ENCODE measurements at places on chromosomes 2 and 18. TPM values are rescaled to one million over a fixed set of nuclear protein-coding genes. Genes with fewer than 3 reads are reported as not detected.

GRCh38 chr18:67402543-67402942, 114.0 kb downstream of the DSEL start:
- no peak for DNase-seq

- DNase-seq = no peak
Observed at GRCh38 chr2:216161967-216162366, 52.8 kb downstream of the XRCC5 start.

GRCh38 chr18:48975817-48976649, 25.3 kb upstream of the SMAD7 start:
- peak; percentile 71 for DNase-seq

- no peak for DNase-seq
Observed at GRCh38 chr18:76169733-76170132, 325.3 kb downstream of the ZNF516 start.

- DNase-seq = no peak
Observed at GRCh38 chr2:32258242-32258641, 6.4 kb downstream of the NLRC4 start.

DNA sequence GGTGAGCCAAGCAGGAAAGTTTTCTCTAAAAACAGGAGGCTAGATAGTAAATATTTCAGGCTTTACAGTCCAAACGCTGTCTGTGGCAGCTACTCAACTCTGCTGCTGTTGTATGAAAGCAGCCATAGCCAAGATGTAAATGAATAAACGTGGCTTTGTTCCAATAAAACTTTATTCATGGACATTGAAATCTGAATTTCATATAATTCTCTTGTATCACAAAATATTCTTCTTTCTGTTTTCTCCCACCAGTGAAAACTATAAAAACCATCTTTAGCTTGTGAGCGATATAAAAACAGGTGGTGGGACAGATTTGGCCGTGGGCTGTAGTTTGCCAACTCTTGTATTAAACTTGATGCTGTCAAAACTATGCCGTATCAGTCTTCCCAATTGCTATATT, 333.0 kb downstream of the PTPRM start:
- DNase-seq = no peak

- no peak for DNase-seq
Observed at GRCh38 chr2:149132339-149132738, 93.8 kb downstream of the LYPD6B start.

DNA sequence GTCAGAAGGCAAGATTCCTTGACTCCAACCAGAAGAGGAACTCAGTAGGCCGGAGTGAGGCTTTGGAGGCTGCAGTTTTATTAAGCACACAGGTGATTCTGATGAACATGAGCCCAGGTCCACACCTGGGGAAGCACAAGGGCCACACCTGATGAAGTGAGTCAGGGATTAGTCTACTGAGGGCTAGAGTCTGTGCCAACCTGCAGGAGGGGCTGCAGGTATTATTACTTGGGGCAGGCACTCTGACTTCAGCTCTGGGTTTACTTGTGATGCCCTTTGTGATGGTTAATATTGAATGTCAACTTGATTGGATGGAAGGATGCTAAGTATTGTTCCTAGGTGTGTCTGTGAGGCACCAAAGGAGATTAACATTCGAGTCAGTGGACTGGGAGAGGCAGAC, 75.2 kb upstream of the ZCCHC2 start:
- DNase-seq = no peak

- no peak for DNase-seq
Observed at GRCh38 chr2:157895531-157895930, 19.4 kb upstream of the ACVR1 start.

DNA sequence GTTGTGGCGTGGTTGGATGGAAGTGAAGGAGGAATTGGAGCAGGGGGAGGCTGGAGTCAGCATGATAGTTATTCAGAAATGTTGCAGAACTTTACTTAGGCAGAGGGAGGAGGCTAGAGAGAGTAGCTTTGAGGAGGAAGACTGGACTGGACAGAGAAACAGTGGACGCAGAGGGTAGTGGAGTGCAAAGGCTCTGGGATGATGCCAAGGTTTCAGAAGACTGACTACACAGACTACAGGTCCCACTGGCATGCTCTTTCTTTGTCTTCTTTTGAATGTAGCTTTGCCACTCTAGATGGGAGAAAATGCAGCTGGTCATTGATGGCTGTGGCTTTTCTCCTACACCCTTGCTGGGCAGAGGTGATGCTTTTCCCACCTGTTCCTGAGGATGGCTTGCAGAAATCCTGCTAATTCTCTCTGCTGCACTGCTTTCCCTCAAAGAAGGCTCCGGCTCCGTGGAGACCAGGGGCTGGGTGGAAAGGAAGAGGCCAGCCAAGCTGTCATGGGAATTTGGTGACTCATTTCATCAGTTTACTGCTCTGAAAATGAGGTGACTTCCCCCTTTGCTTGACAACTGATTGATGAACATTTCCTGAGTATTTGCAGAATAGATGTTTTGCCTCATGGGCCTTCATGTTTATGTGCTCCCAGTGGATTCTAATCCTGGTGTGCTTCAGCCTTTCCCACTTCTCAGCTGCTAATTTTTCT, 42.4 kb downstream of the MEIS1 start:
- DNase-seq = peak; percentile 40

DNA sequence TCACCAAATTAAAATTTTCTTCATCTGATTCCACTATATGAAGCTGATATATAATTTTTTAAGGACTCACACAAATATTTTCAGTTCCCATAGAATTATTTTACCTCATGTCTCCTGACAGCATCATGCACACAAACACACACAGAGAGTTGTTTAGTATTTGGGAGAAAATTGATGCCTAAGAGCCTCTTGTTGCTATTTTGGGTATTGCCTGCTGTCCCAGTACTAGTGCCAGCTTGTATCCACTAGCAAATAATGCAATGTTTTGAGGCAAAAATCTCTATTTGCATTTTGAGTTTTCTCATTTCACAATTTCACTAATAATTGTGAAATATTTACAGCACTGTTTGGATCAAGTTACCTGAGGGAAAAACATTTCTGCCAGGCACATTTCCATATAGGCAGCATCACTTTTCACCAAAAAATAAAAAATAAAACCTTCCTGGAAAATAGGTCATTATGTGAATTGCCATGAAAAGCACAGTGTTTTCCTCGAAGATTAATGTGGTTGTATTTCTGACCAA, 328.2 kb downstream of the KCNJ3 start:
- no peak for DNase-seq

DNA sequence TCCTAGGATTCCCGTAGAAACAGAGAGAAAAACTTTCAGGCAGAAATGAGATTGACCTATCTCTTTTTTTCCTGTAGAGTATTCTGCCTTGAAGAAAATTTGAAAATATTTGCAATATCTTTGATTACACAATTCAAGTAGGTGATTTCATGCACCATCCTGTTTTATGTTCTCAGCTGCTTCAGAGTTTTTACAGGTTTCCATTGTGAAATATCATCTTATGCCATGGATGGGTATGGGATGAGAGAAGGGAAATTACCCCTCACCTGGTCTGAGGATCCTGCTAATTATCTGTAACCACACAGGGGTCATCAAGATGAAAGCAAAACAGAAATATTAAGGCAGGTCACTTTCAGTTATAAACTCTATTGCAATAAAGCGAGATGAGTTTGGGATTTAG, 264.8 kb downstream of the TXNL1 start:
- DNase-seq = no peak

DNA sequence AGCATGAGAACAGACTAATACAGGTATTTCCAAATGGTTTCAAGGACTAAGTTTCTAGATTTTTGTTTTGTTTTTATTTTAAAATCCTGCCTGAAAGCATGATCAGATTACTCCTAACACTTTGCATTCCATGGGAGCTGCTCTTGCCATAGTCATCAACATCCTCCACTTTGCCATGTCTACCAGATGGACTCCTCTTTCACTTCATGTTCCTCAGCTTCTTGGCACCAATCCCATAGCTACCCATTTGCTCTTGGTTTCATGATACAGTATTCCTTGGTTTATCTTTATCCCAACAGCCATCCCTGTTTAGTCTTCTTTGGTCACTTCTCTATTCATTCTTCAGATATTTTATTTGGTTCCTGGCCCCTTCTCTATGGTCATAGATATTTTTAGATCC, 154.2 kb upstream of the CCDC195 start:
- no peak for DNase-seq

GRCh38 chr2:23360571-23361125, 24.3 kb upstream of the KLHL29 start:
- no peak for DNase-seq

DNA sequence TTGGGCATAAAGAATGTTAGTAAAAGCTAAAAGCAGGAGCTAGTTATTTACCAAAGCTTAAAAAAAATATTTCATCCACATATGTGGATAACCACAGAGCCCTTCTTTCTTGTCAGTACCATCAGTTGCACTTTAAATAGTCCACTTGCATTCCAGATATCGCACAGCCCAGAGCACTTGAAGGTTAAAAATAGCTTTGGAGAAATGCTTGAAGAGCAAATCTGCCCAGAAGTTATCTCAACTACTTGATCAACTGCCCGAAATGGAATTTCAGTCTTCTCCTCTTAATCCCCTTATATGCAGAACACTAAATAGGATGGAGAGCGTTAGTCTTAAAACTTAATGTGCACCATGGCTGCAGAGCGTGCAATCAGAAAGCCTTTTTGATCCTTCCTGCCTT, 148.3 kb downstream of the PLEKHA3 start:
- DNase-seq = no peak

GRCh38 chr2:148829618-148830017, 45.4 kb upstream of the KIF5C start:
- DNase-seq = no peak

GRCh38 chr2:165901620-165902298, 51.8 kb downstream of the TTC21B start:
- no peak for DNase-seq

- peak; percentile 29 for DNase-seq
Observed at GRCh38 chr2:6181525-6181924, 489.3 kb downstream of the SOX11 start.

DNA sequence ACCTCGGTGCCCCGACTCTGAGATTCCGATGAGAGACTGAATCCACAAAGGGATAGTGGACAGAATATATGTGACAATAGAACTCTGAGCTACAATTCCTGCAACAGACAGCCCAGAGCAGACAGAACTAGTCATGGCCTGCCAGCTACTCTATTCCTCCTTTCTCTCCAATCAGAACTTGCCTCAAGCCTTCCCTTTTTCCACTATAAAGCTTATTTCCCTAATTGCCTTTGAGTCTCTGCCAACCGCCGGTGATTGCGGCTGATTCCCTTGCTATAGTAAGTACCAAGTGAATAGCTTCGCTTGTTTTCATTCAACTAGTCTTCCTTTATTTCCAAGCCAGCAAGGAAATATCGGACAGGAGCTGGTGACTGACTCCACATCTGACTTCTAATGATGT, 96.8 kb downstream of the DSC3 start:
- no peak for DNase-seq

- DNase-seq = no peak
Observed at GRCh38 chr2:97724946-97725688, 11.7 kb downstream of the ZAP70 start.

DNA sequence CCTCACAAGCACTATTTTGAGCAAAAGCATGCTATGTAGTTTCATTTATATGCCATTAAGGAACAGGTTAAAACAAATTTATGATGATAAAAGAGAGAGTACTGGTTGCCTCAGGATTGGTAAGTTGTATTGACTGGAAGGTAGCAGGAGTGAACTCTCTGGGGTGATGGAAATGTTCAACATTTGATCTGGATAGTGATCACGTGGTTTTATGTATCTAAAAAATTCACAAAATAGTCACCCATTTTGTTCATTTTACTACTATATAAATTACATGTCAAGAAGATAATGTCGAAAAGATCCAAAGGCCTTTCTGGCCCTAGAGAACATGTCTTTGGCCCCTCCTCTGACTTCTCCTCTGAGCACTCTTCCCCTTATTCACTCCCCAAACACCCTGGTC, 10.4 kb upstream of the RAPGEF4 start:
- no peak for DNase-seq

- DNase-seq = peak; percentile 25
Observed at GRCh38 chr2:42513252-42513918, 19.6 kb upstream of the KCNG3 start.

DNA sequence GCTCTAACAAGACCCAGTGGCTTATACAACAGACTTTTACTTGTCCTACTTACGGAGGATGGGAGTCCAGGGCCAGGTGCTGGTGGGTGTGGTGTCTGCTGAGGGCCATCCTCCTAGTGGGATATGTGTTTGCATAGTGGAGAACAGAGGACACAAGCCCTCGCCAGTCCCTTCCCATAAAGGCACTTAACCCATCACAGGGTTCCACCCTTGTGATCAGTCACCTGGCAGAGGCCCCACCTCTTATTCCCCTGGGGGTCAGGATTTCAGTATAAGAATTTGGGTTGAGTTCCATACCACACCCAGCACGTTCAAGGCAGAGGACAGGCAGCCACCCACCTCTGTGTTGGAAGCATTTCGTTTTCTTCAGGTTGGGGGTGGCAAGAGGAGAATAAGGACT, 259.0 kb downstream of the AGAP1 start:
- DNase-seq = no peak

DNA sequence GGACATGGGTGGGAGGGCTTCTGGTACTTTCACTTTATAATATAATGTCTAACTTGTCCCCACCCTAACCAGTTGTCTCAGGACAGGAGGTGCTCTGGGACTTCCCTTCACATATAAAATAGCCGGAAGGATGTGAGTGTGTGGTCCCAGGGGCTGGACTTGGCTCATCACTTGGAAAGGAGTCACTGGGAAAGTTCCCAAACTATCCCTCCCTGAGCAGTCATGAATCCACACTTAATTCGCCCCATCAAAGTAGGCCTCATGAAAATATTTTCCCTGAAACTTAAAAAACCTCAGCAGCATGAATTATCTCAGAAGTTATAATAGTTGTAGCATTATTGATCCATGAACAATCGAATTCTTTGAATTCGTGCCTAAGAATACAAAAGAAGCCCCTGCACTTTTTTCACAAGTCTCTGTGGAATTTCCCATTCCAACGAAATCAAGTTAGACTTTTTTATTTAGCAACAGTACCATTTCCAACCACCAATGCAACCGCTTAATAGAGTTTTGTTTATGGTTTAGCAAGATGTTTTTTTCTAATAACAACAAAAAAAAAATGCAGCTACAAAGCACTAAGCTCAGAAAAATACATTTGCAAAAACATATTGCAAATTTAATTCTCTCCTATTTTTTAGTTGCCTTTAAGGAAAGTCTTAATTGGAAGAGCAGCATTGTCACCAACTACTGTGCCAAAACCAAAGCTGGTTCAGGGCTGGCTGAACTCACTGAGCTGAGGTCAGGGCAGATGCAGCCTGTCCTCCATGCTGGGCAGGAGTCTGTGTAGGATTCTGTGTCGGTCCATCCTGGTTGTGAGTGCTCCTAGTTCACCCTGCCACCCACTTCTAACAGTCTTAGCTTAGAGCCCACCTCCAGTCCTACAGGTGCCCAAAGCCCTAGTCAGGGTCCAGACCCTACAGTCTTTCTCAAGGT, 68.8 kb upstream of the SPTBN1 start:
- peak; percentile 37 for DNase-seq

GRCh38 chr2:235960011-235960715, 208.0 kb downstream of the GBX2 start:
- no peak for DNase-seq

The TBR1 gene
- polyA plus RNA-seq = not detected

The ANKRD30BL gene
- polyA plus RNA-seq = 0.24 TPM

The MGAT4A gene
- polyA plus RNA-seq = 5.9 TPM

The LRRTM1 gene
- 0.49 TPM for polyA plus RNA-seq

The CKAP2L gene
- polyA plus RNA-seq = 0.79 TPM

The ABCA12 gene
- polyA plus RNA-seq = not detected

The CACNB4 gene
- polyA plus RNA-seq = 1.9 TPM

The LINC00305 gene
- polyA plus RNA-seq = not detected

The GALR1 gene
- 0.64 TPM for polyA plus RNA-seq

The EHD3 gene
- 8.5 TPM for polyA plus RNA-seq

The CABYR gene
- polyA plus RNA-seq = 4.7 TPM

All from adrenal gland (tissue), 19 donors.